NCI-H1105 (cell line): ENCODE measurements at places on chromosomes 7 and 10.

DNA sequence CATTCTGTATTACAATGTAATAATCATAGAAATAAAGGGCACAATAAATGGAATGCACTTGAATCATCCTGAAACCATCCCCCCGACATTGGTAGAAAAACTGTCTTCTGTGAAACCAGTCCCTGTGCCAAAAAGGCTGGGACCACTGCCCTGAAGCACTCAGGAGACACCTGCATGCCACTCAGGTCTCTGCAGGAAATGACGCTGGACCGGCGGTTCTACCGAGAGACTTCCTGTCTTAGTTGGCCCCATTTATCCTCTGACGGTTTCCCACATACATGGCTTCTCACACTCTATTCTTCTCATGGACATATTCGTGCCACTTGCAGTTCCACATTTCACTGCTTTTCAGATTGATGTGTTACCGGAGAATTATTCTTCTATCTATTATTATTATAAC, 617.5 kb downstream of the SDK1 start:
- no peak for DNase-seq

- DNase-seq, result no peak
Measured at GRCh38 chr7:28169230-28169629, 11.4 kb downstream of the JAZF1 start.

DNA sequence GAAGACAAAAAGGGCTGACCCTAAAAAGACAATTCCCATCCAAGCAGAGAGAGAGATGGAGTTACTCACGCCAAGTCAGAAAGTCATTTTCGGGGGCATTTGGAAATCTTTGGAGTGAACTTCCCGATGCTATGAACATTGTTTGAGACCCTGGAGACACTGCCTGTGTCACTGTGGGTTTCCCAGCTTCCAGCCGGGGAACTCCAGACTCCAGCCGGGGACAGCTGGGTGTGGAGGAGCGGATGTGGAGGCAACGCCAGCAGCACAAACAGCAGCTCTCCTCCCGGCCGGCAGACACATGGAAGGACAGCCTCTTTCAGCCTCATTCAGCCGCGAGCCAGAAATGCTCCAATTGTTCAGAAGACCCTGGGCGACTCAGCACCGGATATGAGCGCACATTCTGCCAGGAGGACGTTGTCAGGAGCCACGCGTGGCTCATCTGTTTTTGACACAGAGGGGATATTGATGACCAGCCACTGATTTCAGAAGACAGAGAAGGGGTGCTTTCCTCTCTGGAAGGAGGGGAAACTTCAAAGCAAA, 97.6 kb downstream of the PRPF18 start:
- DNase-seq, result no peak

DNA sequence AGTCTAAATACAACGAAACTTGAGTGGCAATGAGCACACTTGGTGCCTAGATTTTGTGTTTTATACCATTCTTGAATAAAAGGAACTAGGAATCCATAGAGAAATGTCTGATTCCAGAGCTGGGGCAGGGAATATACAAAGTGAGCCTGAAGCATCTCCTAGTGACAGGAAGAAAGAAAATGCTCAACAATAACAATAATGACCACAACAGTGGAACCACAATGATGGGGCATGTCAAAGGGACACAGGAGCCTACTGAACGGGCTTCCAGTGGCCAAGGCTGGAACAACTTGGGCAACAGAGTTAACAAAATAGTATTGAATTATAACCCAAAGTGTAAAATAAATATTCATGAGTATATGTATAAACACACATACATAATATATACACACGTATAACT, 94.4 kb upstream of the ADCY1 start:
- no peak for DNase-seq

DNA sequence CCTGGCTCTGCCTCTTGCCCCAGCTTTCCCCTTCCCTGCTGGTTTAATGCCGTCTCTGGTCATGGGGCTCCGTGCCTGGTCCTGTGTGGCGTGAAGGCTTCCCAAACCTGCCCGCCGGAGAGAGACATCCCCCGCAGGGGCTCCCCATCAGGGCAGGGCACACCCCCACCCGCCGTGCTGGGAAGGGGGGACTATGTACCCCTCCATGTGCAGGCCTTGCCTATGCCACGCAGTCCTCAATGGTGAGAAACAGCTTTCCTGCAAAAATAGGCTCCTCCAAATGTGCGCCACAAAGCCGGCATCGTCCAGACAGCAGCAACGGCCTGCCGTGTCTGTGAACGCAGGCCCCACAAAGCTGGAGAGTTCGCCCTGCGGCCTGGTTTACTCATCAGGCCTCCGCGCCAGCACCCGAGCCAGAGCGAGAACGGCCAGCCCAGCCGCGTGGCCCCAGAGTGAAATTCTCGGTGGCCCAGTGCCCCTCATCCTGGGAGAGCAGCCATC, 313.4 kb downstream of the DNAJB6 start:
- no peak for DNase-seq

- no peak for DNase-seq
Measured at GRCh38 chr10:88115407-88115806, 252.0 kb downstream of the PTEN start.

GRCh38 chr10:24701447-24701846, 22.2 kb downstream of the ARHGAP21 start:
- DNase-seq, result no peak

- no peak for DNase-seq
Measured at GRCh38 chr7:13912715-13913278, 76.7 kb downstream of the ETV1 start.

- DNase-seq, result no peak
Measured at GRCh38 chr10:15857107-15857575, 3.2 kb downstream of the MINDY3 start.

DNA sequence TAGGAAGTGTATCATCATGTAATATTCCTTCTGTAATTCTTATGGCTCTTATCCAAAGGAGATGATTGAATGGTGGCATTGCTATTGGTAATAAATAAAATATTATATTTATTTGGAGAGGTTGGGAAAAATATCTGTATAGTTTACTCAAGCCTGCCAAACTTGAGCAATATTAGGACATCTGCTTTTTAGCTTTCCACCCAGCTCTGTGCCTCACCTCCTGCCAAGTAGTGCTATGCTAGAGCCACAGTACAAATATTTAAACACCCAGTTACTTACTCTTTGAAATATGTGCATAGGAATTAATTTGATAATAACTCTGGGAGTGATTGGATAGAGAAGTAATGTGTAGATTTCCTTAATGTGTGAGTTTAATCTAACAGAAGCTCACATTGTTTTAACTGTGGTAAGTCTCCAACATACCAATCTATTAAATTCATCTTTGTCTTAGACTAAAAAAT, 129.2 kb downstream of the BBS9 start:
- DNase-seq, result no peak

GRCh38 chr7:25653384-25653783, 425.1 kb upstream of the NPVF start:
- DNase-seq, result no peak

- no peak for DNase-seq
Measured at GRCh38 chr7:106139265-106140251, 27.4 kb upstream of the SYPL1 start.

DNA sequence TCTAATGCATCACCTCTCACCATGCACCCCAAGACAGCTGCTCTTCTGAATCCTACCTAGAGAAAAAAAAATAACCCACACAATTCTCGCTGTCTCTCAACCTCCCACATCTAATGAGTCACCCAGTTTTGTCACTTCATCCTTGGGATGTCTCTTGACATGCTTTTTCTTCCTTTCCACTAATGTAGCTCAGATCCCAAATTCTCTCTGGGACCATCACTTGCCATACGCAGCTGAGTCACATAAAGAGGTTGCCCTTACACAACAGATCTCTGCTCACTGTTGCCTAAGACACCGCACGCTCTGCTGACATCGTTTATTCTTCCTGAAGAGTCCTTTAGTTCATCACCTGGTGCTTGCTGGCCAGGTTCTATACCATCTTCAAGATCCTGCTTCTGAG, 606.0 kb upstream of the GALNT17 start:
- no peak for DNase-seq

- DNase-seq, result no peak
Measured at GRCh38 chr7:117319181-117319580, 3.7 kb downstream of the WNT2 start.

DNA sequence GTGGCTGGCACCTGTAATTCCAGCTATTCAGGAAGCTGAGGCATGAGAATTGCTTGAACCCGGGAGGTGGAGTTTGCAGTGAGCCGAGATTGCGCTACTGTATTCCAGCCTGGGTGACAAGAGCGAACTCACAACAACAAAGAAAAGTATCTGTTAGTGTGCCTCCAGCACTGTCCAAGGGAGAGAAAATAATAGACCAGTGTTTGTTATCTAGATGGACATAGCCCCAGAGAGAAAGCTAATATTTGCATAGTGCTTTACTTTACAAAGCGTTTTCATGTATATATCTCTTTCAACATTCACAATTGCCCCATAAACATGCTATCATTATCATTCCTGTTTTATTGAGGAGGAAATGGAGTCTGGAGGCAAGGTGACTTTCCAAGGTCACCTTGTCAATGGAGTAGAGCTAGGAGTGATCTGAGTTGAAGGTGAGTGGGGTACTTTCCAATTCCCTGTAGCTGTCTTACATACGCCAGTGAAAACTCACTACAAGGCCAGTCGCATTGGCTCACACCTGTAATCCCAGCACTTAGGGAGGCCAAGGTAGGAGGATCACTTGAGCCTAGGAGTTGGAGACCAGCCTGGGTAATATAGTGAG, 49.7 kb upstream of the KIF5B start:
- no peak for DNase-seq

GRCh38 chr7:137958470-137959431, 43.1 kb downstream of the CREB3L2 start:
- no peak for DNase-seq

DNA sequence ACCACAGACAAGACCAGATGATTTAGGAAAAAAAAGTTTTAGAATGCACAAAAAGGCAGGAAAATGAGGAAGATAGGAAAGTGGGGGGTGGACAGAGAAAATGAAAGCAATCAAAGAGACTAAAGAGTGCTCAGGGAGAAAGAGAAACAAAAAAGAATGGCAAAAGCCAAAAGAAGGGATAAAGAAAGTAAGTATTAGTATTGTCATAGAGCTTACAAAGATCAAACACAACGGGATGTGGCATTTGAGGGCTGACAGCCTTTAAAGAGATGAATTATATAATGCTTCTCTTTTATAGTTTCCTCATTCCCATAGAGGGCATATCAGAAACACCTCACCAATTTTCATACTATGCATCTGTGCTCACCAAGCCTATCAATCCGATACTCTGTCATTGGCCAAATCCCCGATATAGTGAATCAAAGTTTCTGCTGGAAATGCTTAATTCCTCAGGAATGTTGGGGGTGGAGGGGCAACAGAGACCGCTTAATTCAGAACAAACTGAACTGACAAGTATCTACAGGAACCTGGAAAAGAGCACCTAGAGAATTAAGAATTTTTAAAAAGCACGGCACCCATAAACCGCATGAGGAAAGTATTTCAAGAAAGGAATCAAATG, 2.7 kb downstream of the COG5 start:
- DNase-seq, result no peak

- DNase-seq, result no peak
Measured at GRCh38 chr7:69412331-69413146, 185.7 kb upstream of the AUTS2 start.

- DNase-seq, result no peak
Measured at GRCh38 chr7:90334193-90334843, 12.2 kb upstream of the GTPBP10 start.

GRCh38 chr7:21352540-21353387, 75.1 kb upstream of the SP4 start:
- DNase-seq, result no peak

DNA sequence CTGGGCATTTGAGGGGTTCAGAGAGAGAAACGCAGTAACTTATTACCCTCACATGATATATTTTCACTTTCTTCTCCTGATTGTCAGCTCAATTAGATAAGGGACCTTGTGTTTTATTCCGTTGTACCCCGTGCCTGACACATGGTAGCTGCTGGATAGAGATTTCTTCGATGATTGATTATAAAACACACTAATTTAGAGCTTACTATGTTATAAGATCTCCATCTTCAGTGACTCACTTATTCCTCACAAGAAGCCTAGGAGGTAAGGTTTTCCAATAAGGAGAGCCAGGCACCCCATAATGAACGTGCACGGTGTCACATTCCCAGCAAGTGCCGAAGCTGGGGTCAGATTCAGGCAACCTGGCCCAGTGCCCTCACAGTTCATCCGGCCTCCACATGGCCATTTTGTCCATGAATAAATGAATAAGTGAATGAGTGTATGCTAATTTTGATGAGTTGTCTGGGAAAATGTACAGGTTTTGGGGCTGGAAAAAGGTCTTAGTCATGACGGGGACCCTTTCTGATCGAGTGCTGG, 138.1 kb upstream of the CDCA7L start:
- DNase-seq, result no peak

DNA sequence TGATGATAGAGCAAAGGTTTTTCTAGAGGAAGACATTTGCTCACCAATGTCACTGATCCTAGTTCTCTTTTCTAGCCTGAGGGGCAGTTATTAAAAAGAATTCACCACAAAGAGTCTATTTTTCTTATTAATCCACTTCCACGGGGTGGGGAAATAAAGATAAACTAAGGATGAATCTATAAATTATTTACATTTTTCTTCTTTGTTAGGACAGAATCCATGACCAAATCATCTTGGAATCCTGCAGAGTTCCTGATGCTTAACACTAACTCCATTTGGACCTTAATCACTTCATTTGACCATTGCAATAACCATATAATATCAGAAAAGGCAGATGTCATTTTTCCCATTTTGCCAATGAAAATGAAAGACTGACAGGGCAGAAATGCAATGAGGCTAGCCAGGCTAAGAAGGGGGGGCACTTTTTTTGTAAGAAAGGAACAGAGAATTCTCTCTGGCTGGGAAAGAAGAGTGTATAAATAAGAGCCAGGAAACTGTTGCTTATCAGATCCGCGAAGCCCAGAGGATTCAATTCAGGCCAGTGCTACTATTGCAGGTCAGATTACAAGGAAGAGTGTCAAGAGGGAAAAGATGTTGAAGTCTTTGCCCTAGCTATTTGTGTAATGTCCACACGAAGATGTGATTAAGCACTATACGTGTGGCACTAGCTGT, 433.2 kb downstream of the TNS3 start:
- DNase-seq, result no peak

DNA sequence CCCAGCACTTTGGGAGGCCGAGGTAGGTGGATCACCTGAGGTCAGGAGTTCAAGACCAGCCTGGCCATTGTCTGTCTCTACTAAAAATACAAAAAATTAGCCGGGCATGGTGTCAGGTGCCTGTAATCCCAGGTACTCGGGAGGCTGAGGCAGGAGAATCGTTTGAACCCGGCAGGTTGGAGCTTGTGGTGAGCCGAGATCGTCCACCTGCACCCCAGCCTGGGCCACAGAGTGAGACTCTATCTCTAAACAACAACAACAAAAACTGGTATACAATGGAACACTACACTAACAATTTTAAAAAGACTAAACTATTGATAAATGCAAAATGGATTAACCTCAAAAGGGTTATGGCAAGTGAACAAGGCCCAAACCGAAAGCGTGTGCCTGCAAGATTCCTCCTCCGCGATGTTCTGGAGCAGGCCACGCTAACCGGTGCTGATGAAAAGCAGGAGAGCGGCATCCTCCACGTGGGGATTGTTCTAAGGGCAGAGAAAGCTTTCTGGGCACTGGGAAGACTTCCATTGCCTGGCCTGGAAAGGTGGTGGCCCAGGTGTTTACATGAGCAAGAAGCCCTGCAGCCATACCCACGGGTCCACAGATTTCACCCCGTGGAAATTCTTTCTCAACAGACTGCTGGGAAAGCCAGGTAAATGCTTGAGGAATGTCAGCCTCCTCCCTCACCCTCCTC, 53.8 kb downstream of the PDGFA start:
- DNase-seq, result no peak

GRCh38 chr7:98616381-98617050, 569 bp upstream of the NPTX2 start:
- no peak for DNase-seq
